ENCODE measurements at places on chromosomes 16 and 17.

GRCh38 chr16:1749152-1750117 is 21.9 kb downstream of the NME3 start:
- no peak for DNase-seq

- DNase-seq, result no peak
Measured at GRCh38 chr16:27551036-27551435, 1.1 kb downstream of the KATNIP start.

GRCh38 chr17:4982305-4982704 is 5.2 kb downstream of the CAMTA2 start:
- no peak for DNase-seq

GRCh38 chr17:48613862-48614694 is 1.0 kb downstream of the HOXB8 start:
- DNase-seq, result peak; percentile 52

DNA sequence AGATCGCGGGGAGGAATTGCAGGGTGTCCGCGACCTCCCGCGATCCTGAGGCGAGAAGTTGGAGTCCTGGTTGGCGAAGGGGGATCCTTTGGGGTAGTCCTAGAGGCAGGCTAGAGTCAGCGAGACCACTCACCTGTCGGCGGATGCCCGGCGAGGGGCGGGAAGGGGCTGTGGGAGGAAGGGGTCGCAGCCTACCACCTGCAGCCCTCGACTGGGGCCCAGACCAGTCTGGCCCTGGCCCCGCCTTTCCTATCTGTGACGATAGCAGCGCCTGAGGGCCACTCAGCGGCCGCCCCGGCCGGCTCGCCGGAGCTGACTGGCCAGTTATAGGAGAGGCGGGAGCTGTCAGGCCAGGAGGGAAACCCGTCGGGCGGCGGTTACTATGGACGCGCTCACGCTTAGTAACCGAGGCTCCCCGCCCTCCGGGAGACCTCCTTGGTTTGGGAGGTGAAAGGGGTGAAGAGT is at the start of gene TEKT3:
Gene TEKT3 (minus strand): TSS at position 213 of the 465 bp plus-strand sequence. CDS start 10,012 bp downstream, outside the sequence.
- peak; percentile 91 for DNase-seq

DNA sequence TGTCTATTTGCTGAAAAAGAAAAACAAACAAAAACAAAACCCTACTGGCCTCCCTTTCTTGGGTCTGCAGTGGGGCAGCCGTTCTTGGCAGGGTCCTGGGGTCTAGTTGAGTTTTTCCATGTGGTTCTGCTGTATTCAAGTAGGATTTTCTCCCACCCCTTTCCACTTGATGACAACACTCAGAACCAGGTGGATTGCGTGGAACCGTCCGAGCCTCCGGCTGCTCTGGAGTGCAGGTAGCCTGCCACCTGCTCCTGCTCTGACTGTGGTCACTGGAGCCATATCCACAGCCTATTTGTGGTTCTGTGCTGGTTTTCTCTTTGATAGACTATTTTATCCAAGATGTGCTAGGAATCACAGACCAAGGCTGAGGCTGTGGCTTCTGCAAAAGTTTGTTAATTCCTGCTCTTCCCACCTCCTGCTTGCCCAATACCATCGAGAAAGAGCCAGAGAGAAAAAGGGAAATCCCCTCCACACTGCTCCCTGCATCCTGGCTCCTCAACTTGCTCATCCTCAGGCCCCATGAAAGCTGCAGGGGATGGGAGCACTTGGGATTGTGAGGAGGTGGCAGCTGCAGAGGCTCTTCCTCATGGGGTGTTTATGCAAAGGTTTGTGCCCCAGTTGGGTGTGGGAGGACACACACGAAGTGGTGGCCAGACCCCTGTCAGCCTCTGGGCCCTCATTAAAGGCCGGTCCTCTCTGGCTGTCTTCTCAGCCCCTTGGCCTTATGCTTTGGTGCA is 377.8 kb upstream of the TNRC6C start:
- DNase-seq, result no peak

DNA sequence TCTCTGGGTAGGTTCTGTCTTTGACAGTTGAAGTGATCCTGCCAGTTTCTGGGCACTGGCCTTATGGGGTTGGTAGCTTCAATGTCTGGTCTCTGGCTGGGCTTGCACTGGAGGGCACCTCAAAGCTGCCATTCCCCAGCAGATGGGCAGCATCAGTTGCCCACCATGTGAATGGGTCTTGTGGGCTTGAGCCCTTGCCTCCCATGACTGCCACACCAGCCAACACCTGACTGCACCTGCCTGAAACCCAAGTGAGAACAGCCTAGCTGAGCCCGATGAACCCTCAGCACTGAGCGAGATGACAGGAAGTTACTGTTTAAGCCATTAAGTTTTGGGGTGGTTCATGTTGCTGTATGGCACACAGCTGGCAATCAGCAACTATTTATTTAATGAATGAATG is 69.1 kb upstream of the AXIN2 start:
- DNase-seq, result no peak

DNA sequence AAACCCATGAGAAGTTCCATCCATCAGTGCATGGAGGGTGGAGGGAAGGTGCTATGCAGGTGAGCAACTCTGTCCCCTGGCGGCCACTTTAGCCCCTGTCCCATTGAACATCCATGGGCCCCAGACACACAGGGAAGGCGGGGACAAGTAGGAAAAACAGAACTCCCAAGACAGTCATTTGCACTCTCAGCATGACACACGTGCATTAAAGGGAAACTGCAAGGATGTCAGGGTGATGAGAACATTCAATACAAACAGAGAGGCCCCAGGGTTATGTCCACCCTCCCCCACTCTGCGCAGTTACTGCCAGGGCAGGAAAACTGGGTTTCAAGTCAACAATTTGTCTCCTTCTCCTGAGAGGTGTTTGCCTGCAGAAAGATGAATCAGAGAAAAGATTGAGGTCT is 44.0 kb upstream of the AKTIP start:
- peak; percentile 26 for DNase-seq

DNA sequence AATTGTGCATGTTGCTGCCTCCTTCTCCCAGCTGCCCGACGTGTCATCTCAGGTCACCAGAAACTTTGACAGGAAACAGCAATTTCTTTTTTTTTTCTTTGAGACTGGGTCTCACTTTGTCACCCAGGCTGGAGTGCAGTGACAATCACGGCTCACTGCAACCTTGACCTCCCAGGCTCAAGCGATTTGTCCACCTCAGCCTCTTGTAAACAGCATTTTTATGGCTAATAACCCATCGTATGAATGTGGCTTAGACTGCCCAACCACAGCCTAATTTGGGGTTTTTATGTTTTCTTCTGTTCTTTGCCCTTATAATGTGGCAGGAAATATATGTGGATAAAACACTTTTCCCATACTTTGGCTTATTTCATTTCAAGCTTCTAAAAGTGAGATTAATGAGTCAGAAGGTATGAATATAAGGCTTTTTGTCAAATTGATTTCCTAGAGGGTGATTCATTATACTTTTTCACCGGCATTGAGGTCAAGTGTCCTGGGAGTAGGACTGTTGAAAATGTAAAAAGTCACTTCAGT is 31.0 kb upstream of the SLC5A10 start:
- DNase-seq, result peak; percentile 8

GRCh38 chr16:58070585-58070984 is 45.0 kb downstream of the MMP15 start:
- no peak for DNase-seq

GRCh38 chr17:47695429-47696376 is 1.7 kb downstream of the TBKBP1 start:
- DNase-seq, result no peak

- DNase-seq, result no peak
Measured at GRCh38 chr17:39071573-39071972, 79.9 kb downstream of the PLXDC1 start.

DNA sequence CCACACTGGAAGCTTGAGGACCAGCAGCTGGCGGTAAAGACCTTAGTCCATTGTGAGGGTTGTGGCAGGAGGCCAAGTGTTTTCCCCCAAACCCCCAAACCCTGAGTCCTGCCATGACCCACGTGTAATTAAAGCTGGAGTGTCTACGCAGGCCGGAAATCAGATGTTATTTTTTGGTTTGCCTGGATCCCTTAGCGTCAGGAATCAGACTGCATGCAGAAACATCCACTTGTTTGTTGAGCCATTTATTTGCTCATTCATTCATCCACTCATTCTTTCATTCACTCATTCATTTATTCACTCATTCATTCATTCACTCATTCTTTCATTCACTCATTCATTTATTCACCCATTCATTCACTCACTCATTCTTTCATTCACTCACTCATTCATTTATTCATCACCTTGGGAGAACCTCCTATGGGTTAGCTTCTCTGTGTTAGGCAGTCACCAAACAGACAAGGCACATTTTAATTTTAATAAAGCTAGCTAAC is 313.1 kb downstream of the MAF start:
- DNase-seq, result no peak

DNA sequence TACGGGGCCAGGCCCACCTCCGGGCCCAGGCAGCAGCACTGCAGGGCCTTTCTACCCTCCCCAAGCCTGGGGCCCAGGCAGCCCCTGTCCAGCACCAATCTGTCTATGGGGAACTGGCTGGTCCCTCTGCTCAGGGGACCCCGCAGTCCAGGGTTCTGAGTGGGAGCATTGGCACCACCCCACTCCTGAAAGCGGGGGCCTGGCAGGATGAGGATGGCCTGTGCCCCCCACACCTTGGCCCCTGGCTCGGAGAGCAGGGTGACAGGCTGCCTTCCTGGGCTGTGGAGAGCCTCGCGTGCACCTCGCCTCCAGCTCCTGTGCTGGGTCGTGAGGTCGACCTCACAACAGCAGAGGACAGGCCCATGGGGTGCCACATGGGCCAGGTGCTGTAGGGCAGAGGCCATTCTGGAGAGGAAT is 1.4 kb downstream of the NPB start:
- DNase-seq, result no peak

DNA sequence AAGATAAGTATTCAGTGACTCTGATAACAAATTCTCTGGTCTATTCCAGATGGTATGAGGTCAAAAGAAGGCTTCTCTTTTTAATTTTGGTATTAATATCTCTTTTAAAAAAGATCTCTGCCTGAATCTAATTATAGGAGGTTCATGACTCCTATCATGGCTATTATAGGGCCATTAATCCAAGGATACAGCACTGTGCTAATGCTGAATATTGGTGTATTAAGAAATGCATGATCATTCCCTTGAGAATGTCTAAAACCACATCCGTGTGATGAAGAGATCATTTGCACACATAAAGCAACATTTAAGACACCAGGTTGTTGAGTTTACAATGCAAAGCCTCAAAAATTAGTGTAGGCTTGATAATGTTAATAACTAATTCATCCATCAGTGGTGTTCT is 160.4 kb upstream of the MON1B start:
- no peak for DNase-seq

- peak; percentile 65 for DNase-seq
Measured at GRCh38 chr16:47136099-47136842, 7.5 kb downstream of the NETO2 start.

DNA sequence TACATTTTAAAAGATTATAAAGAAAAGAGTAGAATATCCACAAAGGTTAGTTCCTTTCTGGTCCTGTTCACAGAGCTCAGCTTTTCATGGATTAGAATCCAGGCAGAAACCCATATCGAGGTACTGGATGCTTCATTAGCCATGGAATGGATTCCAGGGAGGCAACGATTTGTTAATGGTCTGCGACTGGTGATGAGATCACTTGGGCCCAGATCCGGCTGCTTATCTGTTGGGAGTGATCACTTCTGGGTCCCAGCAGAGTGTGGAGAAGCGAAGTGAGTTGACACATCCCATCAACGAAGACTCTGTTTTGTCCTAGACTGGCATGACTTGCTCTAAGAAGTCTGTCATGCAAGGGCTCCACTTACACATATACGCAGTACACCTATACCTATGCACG is 165.8 kb downstream of the MAF start:
- no peak for DNase-seq

DNA sequence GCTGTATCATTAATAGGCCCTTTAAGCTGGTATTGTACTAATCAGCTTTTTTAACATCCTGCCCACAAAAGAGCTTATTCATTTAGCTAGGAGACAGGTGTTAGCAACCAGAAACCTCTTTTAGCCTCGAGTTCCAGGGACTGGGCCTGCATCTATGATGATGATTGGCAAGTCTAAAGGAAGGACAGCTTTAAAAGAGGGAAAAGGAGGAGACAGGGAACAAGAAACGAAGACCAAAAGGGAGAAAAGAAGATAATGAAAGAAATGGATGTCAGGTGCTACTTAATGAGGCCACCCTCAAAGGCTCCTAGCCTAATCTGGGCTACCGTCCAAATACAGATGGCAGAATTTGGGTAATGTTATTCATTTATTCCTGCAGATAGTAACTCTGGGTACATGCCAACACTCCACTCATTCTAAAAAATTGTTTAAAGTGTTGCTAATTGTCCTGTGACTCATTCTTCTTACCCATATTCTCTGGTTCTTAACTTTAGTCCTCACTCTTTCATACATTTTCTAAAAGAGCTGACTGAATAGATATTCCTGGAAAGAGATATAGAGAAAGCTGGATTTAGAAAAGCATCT is 18.7 kb upstream of the RFFL start:
- DNase-seq, result peak; percentile 87

- no peak for DNase-seq
Measured at GRCh38 chr17:320139-320538, 32.5 kb downstream of the RPH3AL start.
